ENCODE measurements at places on chromosomes 16 and 17.
A peak's percentile ranks its signal among the peaks of the same experiment; 100 is the strongest.

DNA sequence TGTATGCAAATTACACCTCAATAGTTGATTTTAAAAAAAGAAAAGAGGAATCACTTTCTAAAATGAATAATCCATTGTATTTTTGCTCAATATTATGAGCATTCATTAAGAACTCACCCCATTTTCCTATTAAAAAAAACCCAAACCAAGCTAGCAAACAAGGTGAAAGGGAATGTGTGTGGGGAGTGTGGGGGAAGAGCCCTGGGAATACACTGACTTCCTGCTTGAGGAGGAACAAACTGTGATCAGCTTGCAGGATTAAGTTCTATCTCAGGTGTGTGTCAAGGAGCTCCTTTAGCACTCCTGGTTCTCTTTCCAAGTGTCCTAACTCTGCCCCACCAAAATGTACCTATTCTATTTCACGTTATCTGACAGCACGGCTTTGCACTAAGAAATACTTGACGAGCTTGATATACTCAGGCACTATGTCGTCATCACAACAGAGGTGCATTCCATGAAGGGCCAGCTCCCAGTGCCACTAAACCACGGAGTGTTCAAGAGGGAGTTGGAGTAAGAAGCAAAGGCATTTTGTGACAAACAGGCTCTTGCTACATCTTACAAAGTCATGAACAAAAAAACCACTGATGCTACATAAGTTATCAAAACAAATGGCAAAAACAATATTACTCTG, 73.2 kb downstream of the MYH10 start:
- DNase-seq: no peak

DNA sequence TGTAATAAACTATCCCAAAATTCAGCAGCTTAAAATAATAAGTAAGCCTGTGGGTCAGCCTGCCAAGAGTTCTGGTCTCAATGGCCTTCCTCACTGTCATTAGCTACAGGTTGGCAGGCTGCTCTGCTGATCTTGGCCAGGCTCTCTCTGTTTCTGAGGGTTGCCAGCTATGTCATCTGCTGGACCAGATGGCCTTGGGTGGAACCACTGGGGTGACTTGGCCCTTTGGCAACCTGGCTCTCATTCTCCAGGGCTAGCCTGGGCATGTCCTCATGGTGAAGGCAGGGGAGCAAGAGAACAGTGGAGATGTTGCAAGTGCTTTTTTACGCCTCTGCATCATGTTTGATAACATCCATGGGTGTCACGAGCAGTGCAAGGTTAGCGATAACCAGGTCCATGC, 13.9 kb downstream of the ITGAM start:
- peak; percentile 70 for DNase-seq

- DNase-seq: no peak
Measured at GRCh38 chr17:46783031-46783593, 35.4 kb downstream of the WNT3 start.

DNA sequence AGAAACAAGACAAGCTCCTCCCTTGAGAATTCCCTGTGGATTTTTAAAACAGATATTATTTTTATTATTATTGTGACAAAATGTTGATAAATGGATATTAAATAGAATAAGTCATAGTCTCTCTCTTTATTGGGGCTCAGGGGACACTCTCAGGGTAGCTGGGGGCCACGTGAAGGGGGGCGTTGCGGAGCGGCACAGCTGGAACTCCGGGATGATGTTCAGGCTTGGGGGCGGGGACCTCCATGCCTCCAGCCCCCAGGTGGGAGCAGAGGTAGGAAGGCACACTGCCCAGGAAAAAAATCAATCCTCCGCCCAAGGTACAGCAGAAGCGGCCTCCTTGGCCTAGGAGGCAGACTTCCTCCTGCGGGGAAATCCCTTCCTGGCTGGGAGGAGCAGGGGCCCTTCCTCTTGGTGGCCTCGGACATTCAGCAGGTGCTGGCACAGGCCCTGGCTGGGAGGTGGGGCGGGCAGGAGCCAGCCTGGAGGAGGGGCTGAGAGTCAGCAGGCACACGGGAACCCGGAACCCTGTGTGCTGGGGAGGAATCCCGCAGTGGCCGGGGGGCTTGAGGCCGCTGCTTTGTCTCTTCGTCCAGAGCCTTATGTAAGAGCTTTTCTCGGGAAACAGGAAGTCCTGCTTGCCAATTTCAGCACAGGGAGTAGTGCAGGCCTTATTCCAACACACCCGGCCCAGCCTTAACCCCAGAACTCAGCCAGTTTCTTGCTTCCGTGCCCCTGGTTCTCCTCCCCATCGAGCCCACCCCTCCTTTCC, 591 bp upstream of the TNFSF13 start:
- peak; percentile 70 for DNase-seq

- no peak for DNase-seq
Measured at GRCh38 chr17:76670020-76670717, 26.6 kb upstream of the ST6GALNAC1 start.

DNA sequence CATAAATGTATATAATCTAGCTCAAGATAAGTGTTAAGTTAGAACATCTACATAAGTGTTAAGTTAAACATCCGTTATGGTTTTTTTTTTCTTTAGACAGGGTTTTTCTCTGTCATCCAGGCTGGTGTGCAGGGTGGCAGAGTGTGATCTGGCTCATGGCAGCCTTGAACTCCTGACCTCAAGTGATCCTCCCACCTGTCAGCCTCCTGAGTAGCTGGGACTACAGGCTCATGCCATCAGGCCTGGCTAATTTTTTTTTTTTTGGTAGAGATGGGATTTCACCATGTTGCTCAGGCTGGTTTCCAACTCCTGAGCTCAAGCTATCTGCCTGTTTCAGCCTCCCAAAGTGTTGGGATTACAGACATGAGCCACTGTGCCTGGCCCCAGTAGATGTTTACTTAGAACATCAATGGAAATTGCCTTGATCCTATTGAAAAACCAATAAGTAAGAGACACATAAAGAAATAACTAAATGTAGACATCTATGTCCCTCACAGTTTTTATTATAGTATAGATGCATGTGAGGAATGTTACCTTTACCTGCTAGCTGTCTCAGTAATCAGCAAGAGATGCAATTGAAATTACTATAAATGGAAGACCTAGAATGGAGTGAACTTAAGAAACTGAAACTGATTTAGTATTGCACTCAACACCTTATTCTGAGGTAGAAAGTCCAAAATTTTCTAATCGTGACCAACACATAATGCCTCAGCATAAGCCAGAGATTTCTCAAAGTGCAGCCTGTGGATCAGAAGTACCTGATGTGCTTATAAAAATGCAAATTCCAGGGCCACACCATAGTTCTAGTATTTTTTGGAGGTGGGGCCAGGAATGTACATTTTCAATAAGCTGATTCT, 5.5 kb upstream of the FAM20A start:
- no peak for DNase-seq

DNA sequence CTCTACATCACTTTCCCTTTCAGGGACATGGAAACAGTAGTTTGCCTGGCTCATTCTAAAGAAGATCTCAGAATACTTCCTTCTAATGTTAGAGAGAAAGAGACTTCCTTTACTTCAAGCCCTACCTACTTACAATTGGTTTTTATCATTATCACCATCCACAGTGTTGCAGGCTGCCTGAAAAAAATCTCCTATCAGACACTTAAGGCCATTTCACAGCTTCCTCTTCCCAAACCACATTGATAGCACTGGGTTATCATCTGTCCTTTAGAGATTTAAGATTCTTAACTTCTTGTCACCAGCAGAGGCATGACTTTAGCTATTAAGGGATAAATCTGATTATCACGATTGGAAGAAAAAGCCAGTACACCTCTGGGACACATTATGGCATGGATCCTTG, 178.5 kb upstream of the TBX2 start:
- no peak for DNase-seq

- no peak for DNase-seq
Measured at GRCh38 chr17:51651513-51652298, 391.4 kb downstream of the UTP18 start.

DNA sequence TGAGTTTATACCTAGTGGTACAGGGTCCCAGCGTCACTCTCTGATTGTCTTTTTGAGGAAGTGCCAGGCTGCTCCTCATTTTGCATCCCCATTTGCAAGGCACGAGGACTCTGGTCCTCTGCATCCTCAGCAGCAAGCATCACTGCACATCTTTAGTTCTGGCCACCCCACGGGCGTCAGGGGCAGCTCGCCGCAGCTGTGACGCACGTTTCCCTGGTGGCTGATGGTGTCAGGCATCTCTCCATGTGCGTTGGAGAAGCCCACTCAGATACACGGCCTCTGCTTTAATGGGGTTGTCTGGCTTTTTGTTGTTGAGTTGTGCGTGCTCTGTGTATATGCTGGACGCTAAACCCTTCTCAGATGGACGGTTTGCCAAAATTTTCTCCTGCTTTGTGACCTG, 45.2 kb upstream of the ZNF469 start:
- DNase-seq: no peak
